Body of pancreas (tissue), 4 donors: ENCODE measurements at places on chromosomes 2 and 18.

- no peak for DNase-seq
These were observed 57.4 kb downstream of the SPP2 start for GRCh38 chr2:234107861-234108260.

GRCh38 chr18:36179562-36180355 is 7.5 kb upstream of the MOCOS start:
- peak; percentile 53 for DNase-seq

DNA sequence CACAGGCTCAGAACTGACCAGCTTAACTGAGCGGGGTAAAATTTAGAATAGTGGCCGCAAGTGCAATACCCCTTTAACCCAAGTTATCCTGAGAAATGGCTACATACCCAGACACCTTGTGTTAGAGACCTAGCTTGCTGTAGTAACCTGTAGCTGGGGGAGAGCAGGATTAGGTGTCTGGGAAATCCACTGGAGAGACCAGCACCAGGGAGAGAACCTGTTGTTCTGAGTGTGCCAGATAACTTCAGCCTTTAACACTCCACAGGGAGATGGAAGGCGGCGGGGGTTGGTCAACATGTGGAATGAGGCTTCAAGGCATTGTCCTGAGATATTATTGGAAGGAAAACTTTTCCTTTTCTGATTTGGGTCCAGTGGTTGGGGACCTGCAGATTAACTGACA is 356.0 kb downstream of the PTPRM start:
- no peak for DNase-seq

GRCh38 chr2:120787822-120788700 is 52.4 kb downstream of the GLI2 start:
- DNase-seq = no peak

- no peak for DNase-seq
These were observed 652 bp downstream of the GCA start for GRCh38 chr2:162344617-162344950.

GRCh38 chr2:158753641-158754611 is 41.2 kb upstream of the DAPL1 start:
- peak; percentile 50 for DNase-seq
